Panc1 (cell line): ENCODE measurements at places on chromosomes 1 and 21. TPM values are rescaled to one million over a fixed set of nuclear protein-coding genes. Genes with fewer than 3 reads are reported as not detected.

The RYR2 gene
- total RNA-seq: 0.03 TPM

The PPP1R8 gene
- 59.7 TPM for total RNA-seq

The CNTN2 gene
- total RNA-seq: not detected

The FCRL4 gene
- total RNA-seq: not detected

The OXCT2 gene
- total RNA-seq: 1.9 TPM

The ETNK2 gene
- 6.7 TPM for total RNA-seq

The SLC1A7 gene
- 0.31 TPM for total RNA-seq

The ARHGEF19 gene
- total RNA-seq: 21.6 TPM

The ABCG1 gene
- total RNA-seq: 0.80 TPM

The SH3GLB1 gene
- total RNA-seq: 94.3 TPM

The LCE3D gene
- total RNA-seq: not detected

The LCE6A gene
- total RNA-seq: not detected

The OR6K6 gene
- not detected for total RNA-seq

The AZIN2 gene
- 2.4 TPM for total RNA-seq

The S100A7A gene
- total RNA-seq: not detected

The AIM2 gene
- not detected for total RNA-seq

The TMPRSS3 gene
- not detected for total RNA-seq

The TUT4 gene
- 67.4 TPM for total RNA-seq

The C2CD2 gene
- total RNA-seq: 14.0 TPM

The FLAD1 gene
- 72.8 TPM for total RNA-seq

The FNBP1L gene
- 25.1 TPM for total RNA-seq

The EPHA2 gene
- total RNA-seq: 263 TPM

The TFAP2E gene
- total RNA-seq: 3.2 TPM

The VHLL gene
- 0.28 TPM for total RNA-seq

The HES3 gene
- total RNA-seq: not detected

The ZBED6 gene
- total RNA-seq: 39.8 TPM

The MTARC2 gene
- total RNA-seq: 10.1 TPM

The OR2L8 gene
- total RNA-seq: not detected

The TSPEAR gene
- not detected for total RNA-seq

The LRRC71 gene
- 0.77 TPM for total RNA-seq
